Epithelial cell of prostate (primary cell): ENCODE measurements at places on chromosomes 1 and 21.

GRCh38 chr1:65281846-65282245 is 27.5 kb upstream of the DNAJC6 start:
- no peak for DNase-seq

DNA sequence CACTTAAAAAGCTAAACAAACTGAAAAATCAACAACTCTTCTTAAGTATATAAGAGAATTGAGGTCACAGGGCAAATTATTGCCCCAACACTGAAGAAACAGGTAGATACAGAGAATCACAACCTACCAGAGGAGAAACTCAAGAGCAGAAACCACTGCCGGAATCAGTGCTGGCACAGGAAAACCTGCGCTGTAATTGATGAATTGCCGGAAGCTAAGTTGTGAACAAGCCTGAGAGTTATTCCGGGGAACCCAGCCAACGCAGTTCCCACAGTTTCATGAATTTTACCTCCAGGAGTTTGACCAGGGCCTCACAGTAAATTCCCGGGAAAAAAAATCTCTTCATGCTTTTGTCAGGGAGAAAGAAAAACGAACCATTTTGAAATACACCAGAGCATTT is 657.1 kb upstream of the BRINP3 start:
- no peak for DNase-seq

- no peak for DNase-seq
Observed at GRCh38 chr1:157137046-157137407, 1.2 kb downstream of the ETV3 start.

DNA sequence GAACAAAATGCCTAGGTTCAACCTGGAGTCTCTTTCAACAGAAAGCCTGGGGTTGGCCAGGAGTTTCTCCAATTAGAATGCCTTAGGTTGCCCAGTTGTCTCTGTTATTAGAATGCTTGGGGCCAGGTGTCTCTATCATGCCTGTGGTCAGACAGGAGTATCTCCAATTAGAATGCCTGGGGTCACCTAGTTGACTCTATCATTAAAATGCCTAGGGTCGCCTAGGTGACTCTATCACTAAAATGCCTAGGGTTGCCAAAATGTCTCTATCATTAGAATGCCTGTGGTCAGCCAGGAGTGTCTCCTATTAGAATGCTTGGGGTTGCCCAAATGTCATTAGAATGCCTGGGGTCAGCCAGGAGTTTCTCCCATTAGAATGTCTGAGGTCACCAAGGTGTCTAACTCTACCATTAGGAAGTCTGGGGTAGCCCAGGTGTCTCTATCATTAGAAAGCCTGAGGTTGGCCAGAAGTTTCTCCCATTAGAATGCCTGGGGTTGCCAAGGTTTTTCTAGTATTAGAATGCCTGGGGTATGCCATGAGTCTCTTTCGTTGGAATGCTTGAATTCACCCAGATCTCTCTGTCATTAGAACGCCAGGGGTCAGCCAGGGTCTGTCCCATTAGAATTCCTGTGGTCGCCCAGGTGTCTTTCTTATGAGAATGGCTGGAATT is 57.9 kb downstream of the RNF187 start:
- DNase-seq, result no peak

GRCh38 chr1:21265644-21266043 is 24.6 kb downstream of the ECE1 start:
- no peak for DNase-seq

GRCh38 chr1:66352792-66353191 is 181.2 kb upstream of the SGIP1 start:
- DNase-seq, result no peak

GRCh38 chr1:33195556-33195955 is 13.7 kb upstream of the TRIM62 start:
- DNase-seq, result no peak

DNA sequence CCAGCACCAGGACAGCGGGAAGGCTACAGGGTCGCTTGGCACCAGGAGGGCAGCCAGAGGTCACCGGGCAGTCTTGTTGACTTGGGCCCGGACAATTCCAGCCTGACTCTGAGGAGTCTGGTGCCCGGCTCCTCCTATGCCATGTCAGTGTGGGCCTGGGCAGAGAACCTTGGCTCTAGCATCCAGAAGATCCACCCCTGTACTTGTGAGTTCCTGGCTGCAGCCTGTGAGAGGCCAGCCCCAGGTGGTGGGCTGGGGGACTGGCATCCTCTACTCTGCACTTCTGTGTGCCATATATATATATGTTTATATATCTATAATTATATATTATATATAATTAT is 11.6 kb upstream of the PTPN7 start:
- no peak for DNase-seq

DNA sequence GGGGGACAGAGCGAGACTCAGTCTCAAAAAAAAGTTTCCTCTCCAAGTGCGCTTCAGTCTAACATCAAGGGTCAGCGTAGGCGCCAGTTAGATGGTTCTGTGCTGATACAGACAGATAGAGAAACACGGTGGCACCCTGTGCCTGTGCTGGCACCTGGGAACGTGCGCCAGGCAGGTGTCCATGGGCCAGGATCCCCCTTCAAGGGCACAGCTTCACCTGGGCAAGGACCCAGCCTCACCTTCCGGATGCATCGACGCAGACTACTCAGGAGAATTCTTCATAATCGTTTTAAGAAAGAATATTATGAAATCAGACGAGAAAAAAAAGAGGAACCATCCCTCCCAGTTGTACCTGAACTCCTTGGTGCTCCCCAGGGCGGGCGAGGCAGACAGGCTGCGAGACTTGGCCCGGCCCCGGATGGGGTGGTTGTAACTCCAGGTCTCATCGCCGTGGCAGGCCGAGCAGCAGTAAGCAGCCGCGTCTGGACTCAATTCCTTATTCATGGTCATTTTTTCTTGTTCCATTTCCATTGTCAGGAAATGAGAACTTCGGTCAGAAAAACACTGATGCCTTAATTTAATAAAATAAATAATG is 13.3 kb downstream of the NADK start:
- DNase-seq, result no peak

GRCh38 chr1:89833183-89834082 is 12.6 kb downstream of the LRRC8D start:
- no peak for DNase-seq

DNA sequence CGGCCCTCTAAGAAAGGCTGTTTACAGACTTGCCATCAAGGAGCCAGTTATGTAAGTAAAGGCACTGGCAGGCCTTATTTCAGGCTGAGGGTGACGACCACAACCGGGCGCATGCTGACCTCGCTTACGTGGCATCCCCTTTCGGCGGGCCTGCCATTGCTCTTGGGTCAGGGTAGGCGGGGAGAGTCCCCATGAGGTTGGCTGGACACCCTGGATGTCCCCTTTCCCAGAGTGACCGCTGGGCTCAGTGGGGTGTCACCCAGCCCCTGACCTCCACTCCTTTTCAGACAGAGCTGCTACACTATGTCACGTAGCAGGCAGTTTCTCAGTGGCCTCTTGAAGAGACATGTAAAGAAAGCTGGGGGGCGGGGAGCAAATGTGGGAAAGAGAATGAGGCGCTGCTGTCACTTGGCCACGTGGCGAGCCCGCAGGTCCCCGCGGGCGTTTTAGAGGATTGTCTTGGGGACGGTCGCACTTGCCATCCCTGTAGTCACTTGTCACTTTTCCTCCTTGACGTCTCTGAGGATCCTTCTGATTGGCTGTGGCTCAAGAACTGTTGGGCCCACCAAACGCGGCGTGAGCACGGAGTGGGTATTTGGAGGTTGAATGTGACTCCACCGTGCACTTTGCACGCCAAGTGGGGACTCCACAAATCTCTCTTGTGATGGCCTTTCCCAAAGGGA is 42.2 kb downstream of the SLC37A1 start:
- DNase-seq, result no peak

DNA sequence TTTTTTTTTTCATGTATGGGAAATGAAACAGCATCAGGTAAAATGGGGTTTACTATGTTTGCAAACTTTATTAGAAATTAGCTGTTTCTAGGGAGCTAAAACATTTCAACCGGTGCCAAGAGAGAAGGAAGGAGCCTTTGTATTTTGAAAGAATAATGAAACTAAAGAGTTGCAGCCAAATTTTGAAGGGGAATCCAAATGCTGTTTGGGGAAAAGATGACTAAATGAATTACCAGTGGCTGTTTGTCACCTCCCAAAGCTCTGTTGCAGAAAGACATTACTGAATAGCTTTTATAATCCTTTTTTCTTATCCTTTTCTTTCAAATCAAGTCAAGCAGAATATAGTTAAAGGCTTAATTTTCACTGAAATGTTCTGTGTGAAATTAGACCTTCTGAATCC is 591.3 kb upstream of the ADGRL2 start:
- no peak for DNase-seq

DNA sequence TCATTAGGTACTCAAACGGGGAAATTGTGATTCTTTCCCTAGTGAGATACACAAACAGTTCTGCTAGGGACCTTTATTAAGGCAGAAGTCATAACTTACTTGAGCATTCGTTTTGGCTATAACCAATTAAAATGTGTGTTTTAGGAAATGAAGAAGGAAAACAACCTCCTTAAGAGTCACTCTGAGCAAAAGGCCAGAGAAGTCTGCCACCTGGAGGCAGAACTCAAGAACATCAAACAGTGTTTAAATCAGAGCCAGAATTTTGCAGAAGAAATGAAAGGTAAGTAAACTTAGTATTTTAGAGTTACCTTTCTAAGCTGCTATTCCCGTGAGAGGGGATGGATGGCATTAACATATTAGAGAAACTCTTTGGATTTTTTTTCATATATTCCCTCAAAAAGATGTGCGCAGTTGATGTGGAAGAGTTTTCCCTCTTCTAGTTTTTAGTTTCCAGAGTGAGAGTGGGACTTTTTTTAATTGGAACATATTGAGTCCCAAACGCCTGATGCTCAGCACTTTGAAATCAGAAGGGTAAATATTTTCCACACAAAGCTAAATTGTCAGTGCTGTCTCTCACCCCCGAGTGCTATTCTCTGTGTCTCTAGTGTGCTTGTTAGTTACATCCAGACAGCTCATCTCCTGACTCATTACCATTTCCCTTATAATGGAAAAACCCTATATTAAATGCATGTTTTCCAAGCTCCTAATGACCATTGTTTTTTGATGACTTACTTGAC is 34.9 kb downstream of the CENPF start:
- DNase-seq, result no peak

GRCh38 chr1:164637461-164638375 is 78.7 kb downstream of the PBX1 start:
- DNase-seq, result no peak

DNA sequence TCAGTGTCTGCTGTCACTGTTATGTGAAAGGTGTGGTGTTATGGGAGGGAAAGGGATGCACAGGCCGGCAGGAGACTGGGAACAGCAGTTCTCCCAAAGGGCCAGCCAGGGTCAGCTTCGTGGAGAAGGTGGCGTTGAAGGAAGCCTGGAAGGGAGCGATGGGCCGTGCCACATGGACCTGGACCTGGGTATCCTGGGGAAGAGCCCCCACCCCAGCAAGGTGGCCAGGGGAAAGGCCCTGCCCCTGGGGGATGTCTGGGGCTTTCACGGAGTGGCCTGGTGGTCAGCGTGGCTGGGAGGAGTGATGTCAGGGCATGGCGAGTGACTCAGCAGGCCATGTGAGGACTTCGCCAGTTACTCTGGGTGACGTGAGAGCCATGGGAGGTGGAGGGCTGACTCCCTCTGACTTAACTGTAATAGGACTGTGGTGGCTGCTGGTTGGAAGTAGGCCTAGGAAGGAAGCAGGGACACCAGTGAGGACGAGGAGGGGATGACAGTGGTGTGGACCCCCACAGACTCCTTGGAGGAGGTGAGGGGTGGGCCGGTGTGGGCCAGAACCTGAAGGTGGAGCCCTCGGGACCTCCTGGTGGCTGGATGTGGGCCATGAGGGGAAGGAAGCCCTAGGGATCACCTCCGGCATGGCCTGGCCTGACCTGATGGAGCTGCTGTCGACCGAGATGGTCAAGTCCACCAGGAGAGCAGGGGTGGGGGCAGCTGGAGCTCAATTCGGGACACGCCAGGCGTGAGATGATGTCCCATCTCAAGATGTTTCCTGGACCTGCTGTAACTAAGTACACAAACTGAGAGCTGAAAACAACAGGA is 54.5 kb downstream of the BACE2 start:
- no peak for DNase-seq

DNA sequence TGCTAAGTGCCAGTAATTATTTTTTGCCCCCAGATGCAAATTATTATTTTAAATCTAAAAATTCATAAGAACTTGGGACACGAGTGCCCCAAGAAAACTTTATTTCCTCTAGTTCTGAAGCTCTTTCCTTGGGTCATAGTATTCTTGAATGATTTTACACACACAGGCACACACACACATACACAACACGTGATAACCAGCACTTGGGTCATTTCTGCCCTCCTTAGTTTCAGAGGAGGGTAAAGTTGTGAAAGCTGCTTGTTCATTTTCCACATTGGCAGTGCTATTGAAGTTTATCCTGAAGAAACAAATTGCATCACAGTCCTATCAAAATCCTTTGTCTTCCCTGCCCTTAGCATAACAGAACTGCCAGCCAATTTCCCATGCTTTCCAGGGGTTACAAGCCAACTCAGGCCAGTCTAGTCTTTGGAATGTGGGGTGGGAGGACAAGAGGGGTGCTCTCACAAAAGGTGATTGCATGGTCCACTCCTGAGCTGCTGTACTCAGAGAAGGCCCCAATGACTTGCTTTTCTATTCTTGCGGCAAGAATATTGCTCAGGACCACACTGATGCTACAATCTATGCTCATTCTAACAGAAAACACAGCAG is 98.5 kb upstream of the POGK start:
- DNase-seq, result no peak

DNA sequence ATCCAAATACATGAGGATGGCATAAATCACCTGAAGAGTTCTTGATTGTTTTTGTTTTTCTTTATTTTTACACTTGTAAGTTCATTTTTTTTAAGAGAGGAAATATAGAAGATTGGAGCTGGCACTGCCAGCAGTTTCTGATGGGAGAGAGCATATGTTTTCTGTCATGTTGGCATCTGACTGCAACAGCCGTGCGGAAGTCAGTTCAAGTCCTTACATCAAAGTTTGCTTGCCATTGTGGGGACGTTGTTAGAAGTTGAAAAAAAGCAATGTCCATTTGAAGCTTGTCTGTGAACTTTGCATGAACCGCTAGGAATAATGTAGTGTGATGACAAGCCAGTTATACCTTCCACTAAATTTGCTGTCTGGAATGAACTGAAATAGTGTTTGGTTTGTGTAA is 126.5 kb upstream of the USH2A start:
- DNase-seq, result no peak

GRCh38 chr1:221913351-221913892 is 171.5 kb upstream of the DUSP10 start:
- DNase-seq, result no peak

DNA sequence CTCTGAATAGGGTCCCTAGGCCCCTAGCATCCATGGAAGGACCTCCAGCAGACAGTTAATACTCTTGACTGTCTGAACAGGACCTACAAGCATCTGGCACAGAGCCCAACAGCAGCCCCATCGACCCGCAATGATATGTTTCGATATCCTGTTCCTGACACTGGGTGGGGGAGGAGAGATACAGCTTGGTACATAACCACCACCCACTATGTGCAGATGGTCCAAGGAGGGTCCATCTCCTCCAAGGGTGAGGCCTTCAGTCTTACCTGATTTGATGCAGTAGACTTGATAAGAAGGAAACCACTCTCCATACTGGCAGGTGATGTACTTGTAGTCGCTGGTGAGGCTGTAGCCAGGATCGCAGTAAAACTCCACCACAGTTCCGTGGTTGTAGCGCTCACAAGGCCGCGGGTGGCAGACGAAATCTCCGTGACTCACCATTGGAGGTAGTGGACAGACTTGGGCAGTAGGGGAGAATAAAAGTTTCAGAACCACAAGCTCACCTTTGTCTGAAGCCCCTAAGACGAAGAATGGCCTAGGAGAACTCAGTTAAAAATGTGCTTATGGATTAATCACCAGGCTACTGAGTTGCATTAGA is 86.0 kb upstream of the TLR5 start:
- no peak for DNase-seq
